GM12892 (cell line): ENCODE measurements at places on chromosomes 7 and 10.

DNA sequence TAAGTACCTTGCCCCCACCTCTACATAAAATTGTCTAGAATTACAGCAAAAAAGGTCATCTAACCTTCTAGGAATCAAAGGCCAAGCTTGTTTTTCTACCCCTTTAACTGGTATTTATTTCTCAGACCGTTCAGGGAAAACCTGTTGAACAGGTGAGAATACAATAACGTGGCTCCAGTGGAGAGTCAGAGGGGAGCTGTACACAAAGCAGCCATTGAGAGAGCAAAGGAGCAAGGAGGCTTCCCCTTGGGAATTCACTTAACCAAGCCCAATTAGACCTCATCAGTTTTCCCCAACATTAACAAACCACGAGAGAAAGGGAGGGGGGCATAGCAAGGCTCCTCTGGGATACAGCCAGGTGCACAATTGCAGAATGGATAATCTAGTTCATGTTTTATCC lies 101.9 kb downstream of the ELMO1 start:
- no peak for DNase-seq

GRCh38 chr7:27187475-27188385 lies 2.7 kb upstream of the HOXA11 start:
- DNase-seq, result no peak

GRCh38 chr10:108990441-108990840 lies 932.9 kb downstream of the XPNPEP1 start:
- no peak for DNase-seq

GRCh38 chr7:74164985-74165456 lies 9.1 kb upstream of the EIF4H start:
- no peak for DNase-seq

- no peak for DNase-seq
These were observed 269.6 kb upstream of the FZD1 start for GRCh38 chr7:90994601-90995000.

DNA sequence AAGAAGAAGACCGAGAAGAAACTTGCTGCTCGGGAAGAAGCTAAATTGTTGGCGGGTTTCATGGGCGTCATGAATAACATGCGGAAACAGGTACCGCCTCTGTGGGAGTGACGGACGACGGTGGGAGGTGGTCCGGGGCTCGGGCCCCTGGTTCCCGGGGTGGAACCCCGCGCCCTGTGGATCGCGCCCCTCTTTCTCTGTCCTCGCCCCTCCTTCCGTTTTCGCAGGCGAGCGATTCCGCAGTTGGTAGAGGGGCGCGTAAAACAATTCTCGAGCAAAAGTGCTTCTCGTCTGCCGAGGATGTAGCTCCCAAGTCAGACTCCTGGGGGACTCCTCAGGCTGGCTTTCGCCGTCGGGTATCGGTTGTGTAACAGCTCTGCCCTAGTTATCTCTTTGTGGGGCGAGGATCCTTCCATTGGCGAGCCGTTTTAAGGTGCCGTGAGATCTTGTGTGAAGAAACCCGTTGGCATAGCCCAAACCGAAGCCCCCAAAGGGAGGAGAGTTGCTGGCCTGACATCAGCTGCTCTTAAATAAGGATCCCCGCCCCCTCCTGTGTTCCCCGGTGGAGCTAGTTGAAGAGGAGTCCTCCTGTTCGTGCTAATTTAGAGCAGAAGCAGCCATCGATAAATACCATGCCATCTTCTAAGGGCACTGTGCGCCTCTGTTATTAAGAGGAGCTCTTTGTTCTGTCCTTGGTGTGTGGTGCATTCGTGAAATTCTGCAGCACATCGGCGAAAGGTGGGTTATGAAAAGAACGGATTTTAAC lies 655 bp downstream of the KLHL7 start:
- DNase-seq, result peak; percentile 17
